ENCODE measurements at places on chromosomes 4 and X. TPM values are rescaled to one million over a fixed set of nuclear protein-coding genes. Genes with fewer than 3 reads are reported as not detected.

The PRKG2 gene
- total RNA-seq: 17.5 TPM

The PITX2 gene
- 0.26 TPM for total RNA-seq

The PPEF2 gene
- total RNA-seq: not detected

The FRYL gene
- 33.9 TPM for total RNA-seq

GRCh38 chrX:24550166-24550565, 85.1 kb downstream of the PDK3 start:
- DNase-seq: no peak
- no peak overlapping the region for H3K4me3 ChIP-seq
- H3K27ac ChIP-seq: no peak overlapping the region
- no peaks in the 10 kb centered on the region for H3K27me3 ChIP-seq
- no peaks in the 10 kb centered on the region for H3K36me3 ChIP-seq
- H3K4me1 ChIP-seq: no peaks in the 10 kb centered on the region

DNA sequence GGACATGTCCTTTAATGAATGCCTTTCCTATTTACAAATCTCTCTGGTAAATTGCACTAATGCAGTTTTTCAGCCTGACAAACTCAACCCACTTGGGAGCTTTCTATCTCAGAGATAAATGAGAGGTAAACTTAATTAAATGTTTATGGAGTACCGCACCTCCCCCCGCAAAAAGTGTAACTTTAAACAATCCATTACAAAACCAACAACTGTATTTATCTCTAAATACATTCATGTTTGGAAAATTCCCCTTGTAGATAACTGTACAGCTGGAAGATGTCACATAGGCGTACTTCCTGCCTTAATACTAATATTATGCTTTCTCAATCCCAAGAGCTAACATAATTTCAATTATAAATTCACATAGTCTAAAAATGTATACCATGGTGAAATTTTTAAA, 215.5 kb downstream of the LDB2 start:
- H3K27ac ChIP-seq: no peak overlapping the region
- no peak overlapping the region for H3K4me3 ChIP-seq
- no peaks in the 10 kb centered on the region for H3K27me3 ChIP-seq
- no peaks in the 10 kb centered on the region for H3K36me3 ChIP-seq
- peaks cover 14% of the 10 kb centered on the region for H3K4me1 ChIP-seq

DNA sequence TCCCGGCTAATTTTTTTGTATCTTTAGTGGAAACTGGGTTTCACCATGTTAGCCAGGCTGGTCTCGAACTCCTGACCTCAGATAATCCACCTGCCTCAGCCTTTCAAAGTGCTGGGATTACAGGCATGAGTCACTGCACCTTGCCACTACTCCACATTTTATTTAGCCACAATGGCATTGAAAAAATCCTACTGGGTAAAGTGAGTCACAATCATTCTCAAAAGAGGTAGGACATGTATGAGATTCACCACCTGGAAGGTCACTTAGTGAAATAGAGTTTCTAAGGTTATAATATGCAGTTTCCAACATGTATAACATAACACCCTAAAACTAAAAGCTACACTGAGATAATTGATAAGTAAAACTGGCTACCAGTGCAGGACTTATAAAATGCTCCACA, 159.2 kb downstream of the BTC start:
- no peaks in the 10 kb centered on the region for H3K36me3 ChIP-seq
- DNase-seq: no peak
- no peaks in the 10 kb centered on the region for H3K27me3 ChIP-seq
- no peak overlapping the region for H3K27ac ChIP-seq
- H3K4me3 ChIP-seq: no peak overlapping the region
- H3K4me1 ChIP-seq: peaks cover 9% of the 10 kb centered on the region

DNA sequence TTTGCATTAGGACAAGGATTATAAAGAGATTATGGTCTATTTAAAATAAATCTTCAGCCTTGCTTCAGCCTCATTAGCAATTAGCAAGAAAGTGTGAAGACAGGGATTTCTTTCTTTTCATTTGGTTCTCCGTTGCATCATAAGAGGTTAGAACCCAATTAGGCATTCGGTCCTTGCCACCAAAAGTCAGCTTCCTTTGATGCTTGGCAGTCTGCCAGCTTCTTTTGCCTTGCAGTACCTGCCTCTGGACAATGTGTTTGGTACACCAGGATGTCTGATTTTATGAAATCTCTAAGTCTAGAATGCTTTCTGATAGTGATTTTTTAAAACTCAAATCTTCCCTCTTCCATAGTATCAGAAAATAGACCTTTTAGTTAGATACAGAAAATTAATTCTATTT, 12.4 kb downstream of the SMIM20 start:
- no peak overlapping the region for H3K4me3 ChIP-seq
- H3K27me3 ChIP-seq: no peaks in the 10 kb centered on the region
- no peak for DNase-seq

DNA sequence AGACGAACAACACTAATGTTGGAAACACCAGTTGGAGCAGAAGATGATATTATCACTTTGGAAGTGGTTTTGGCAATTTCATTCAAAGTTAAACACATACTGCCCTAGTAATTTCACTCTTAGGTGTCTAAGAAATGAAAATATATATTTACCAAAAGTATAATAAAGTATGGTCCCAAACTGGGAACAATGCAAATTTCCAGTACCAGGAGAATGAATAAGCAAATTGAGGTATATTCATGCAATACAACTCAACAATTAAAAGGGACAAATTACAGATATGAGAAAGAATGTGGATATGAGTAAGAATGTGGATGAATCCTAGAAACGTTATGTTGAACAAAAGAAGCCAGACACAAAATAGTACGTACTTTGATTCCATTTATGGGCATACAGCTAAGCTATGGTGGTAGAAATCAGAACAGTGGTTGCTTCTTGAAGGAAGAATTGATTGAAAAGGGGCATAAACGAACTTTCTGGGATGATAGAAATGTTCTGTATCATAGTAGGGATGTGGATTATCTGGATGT, 10.0 kb downstream of the ELMOD2 start:
- H3K27ac ChIP-seq: no peak overlapping the region
- DNase-seq: peak; percentile 9
- no peaks in the 10 kb centered on the region for H3K4me1 ChIP-seq
- peaks cover 6% of the 10 kb centered on the region for H3K36me3 ChIP-seq
- H3K4me3 ChIP-seq: no peak overlapping the region

- H3K36me3 ChIP-seq: no peaks in the 10 kb centered on the region
- no peaks in the 10 kb centered on the region for H3K27me3 ChIP-seq
- DNase-seq: no peak
- no peak overlapping the region for H3K27ac ChIP-seq
Measured at GRCh38 chr4:15153662-15154061, 151.4 kb downstream of the CPEB2 start.

DNA sequence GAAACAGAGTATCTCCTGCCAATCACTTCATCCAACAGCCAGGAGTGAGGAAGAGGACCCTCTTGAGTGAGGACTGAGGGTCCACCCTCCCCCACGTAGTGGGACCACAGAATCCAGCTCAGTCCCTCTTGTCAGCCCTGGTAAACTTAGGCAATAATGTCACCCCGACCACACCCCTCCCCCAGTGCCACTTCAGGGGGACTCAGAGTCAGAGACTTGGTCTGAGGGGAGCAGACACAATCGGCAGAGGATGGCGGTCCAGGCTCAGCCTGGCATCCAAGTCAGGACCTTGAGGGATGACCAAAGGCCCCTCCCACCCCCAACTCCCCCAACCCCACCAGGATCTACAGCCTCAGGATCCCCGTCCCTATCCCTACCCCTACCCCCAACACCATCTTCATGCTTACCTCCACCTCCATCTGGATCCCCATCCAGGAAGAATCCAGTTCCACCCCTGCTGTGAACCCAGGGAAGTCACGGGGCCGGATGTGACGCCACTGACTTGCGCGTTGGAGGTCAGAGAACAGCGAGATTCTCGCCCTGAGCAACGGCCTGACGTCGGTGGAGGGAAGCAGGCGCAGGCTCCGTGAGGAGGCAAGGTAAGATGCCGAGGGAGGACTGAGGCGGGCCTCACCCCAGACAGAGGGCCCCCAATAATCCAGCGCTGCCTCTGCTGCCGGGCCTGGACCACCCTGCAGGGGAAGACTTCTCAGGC, at the start of the genes CSAG1 and MAGEA12:
Gene CSAG1, minus strand, starts transcription at position 461 of the 715 bp plus-strand sequence. CDS start 1,261 bp downstream, outside the sequence.
Gene MAGEA12, plus strand, starts transcription at position 497 of the 715 bp plus-strand sequence. CDS start 2,405 bp downstream, outside the sequence.
- no peaks in the 10 kb centered on the region for H3K4me1 ChIP-seq
- H3K36me3 ChIP-seq: no peaks in the 10 kb centered on the region
- no peaks in the 10 kb centered on the region for H3K27me3 ChIP-seq
- H3K4me3 ChIP-seq: no peak within 1 kb of the TSS

- H3K36me3 ChIP-seq: no peaks in the 10 kb centered on the region
- H3K4me1 ChIP-seq: peaks cover 6% of the 10 kb centered on the region
- no peaks in the 10 kb centered on the region for H3K27me3 ChIP-seq
- H3K27ac ChIP-seq: no peak overlapping the region
- peak; percentile 54 for DNase-seq
Measured at GRCh38 chr4:156642161-156642560, 329.4 kb downstream of the PDGFC start.

GRCh38 chr4:69775321-69775867, 15.0 kb upstream of the SULT1B1 start:
- DNase-seq: no peak
- H3K4me1 ChIP-seq: no peaks in the 10 kb centered on the region
- no peak overlapping the region for H3K4me3 ChIP-seq
- H3K27ac ChIP-seq: no peak overlapping the region

DNA sequence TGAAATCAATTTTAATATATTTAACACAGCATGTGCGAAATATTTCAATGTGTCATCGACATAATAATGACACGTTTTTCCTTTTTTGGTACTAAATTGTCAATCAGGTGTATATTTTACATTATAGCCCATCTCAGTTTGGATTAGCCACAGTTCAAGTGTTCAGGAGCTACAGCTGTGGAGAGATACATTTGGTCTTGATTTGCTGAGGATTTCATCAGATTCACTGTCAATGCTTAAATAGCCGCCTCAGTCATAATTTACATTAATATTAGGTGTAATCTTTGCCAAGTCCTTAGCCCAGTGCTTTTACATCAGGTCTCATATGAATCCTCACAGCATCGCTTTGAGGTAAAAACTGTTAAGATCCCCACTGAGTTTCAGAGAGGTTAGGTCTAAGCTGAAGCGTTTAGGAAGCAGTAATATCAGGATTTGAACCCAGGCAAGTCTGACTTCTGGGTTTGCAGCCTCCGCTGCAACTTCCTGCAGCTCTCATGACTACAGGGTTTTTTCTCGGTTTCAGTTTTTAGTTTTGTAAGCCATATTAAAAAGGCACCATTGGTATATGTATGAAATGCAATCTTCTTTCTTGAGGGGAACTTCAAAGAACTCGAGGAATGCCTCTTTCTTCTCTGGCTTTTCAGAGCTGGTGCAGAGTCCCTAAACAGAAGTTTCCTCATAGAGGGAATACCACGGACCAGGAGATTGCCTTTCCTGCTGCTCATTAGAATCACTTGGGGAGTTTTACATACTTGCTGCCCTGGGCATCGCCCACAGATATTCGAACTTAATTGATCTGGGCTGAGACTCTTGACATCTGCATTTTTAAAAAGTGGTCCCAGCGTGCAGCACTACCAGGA, 6.4 kb downstream of the MTM1 start:
- no peaks in the 10 kb centered on the region for H3K27me3 ChIP-seq
- no peaks in the 10 kb centered on the region for H3K36me3 ChIP-seq
- H3K4me1 ChIP-seq: no peaks in the 10 kb centered on the region
- H3K27ac ChIP-seq: no peak overlapping the region
- no peak for DNase-seq

DNA sequence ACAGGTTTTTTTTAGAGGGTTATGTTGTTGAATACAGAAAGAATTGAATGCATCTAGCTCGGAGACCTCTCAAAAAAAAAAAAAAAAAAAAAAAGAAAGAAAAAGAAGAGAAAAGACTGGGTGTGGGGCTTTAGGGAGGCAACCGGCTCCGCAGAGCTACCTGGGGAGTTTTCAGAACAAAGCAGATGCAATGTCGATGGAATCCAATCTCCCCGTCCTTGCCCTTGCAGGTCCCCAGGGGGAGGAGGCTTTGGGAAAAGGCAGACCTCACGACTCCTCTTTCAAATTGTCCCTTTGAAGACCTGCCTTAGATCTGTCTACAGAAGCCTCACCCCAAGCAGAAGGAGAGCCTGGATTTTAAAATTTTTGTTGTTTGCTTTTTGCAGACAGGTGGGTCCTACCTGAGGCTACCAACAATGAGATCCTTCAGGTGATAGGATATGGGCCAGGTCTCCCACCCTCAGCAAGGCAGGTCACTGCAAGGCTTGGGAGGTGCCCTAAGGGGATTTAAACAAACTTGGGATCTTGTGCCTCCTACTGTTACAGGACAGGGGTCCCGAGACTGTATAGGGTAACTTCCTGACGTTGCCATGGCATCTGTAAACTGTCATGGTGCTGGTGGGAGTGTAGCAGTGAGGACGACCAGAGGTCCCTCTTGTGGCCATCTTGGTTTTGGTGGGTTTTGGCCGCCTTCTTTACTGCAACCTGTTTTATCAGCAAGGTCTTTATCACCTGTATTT, 75.2 kb upstream of the PRKX start:
- H3K27ac ChIP-seq: no peak overlapping the region
- DNase-seq: no peak
- H3K4me3 ChIP-seq: no peak overlapping the region
- H3K36me3 ChIP-seq: no peaks in the 10 kb centered on the region
- H3K4me1 ChIP-seq: no peaks in the 10 kb centered on the region
- no peaks in the 10 kb centered on the region for H3K27me3 ChIP-seq

- H3K36me3 ChIP-seq: no peaks in the 10 kb centered on the region
- H3K4me1 ChIP-seq: no peaks in the 10 kb centered on the region
- no peaks in the 10 kb centered on the region for H3K27me3 ChIP-seq
Measured at GRCh38 chrX:54427837-54428424, 12.3 kb upstream of the TSR2 start.

GRCh38 chr4:75514949-75515612, 808 bp downstream of the THAP6 start:
- peaks cover 6% of the 10 kb centered on the region for H3K36me3 ChIP-seq
- DNase-seq: no peak
- peaks cover 3% of the 10 kb centered on the region for H3K4me1 ChIP-seq

- DNase-seq: no peak
- no peaks in the 10 kb centered on the region for H3K27me3 ChIP-seq
- H3K27ac ChIP-seq: no peak overlapping the region
Measured at GRCh38 chr4:8387615-8388527, 52.7 kb downstream of the ACOX3 start.

- no peaks in the 10 kb centered on the region for H3K27me3 ChIP-seq
- no peaks in the 10 kb centered on the region for H3K4me1 ChIP-seq
- peak; percentile 45 for DNase-seq
- no peak overlapping the region for H3K27ac ChIP-seq
Measured at GRCh38 chrX:18833071-18833731, 125.8 kb downstream of the PPEF1 start.

- no peaks in the 10 kb centered on the region for H3K36me3 ChIP-seq
- no peak overlapping the region for H3K4me3 ChIP-seq
- peak; percentile 75 for DNase-seq
- no peaks in the 10 kb centered on the region for H3K27me3 ChIP-seq
- no peaks in the 10 kb centered on the region for H3K4me1 ChIP-seq
- no peak overlapping the region for H3K27ac ChIP-seq
Measured at GRCh38 chrX:38305971-38306370, 21.3 kb downstream of the RPGR start.
